Stimulated activated CD8-positive, alpha-beta memory T cell treated with anti-CD3 and anti-CD28 coated beads, Interleukin-7, amount 100 ng/mL, for 4 hours (primary cell): ENCODE measurements at places on chromosomes 12 and 14.

DNA sequence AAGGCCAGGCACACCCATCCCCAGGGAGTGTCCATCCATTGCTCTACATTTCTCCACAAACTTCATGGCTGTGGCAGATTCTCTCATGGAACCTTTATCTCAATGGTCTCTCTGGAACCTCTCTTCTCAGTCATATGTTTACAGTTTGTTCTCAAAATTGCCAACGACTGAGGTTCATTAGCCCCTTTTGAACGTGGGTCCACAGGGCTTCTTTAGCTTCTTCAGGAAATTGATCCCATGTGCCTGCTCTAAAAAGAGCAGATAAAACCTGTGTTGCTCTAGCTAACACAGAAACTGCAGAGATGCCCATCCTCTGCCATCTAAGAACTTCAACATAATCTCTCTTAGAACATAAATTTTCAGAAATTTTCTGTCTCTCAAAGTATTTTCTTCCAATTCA lies at the start of gene OR6C4:
TSS of gene OR6C4 (plus strand) at position 301 of the 400 bp plus-strand sequence. CDS start 1,625 bp downstream, outside the sequence.
- no peak for DNase-seq

- no peak for DNase-seq
These were observed 135.1 kb upstream of the SEL1L start for GRCh38 chr14:81668626-81669274.

GRCh38 chr14:58239244-58240195 lies 5.1 kb upstream of the PSMA3 start:
- peak; percentile 67 for DNase-seq

DNA sequence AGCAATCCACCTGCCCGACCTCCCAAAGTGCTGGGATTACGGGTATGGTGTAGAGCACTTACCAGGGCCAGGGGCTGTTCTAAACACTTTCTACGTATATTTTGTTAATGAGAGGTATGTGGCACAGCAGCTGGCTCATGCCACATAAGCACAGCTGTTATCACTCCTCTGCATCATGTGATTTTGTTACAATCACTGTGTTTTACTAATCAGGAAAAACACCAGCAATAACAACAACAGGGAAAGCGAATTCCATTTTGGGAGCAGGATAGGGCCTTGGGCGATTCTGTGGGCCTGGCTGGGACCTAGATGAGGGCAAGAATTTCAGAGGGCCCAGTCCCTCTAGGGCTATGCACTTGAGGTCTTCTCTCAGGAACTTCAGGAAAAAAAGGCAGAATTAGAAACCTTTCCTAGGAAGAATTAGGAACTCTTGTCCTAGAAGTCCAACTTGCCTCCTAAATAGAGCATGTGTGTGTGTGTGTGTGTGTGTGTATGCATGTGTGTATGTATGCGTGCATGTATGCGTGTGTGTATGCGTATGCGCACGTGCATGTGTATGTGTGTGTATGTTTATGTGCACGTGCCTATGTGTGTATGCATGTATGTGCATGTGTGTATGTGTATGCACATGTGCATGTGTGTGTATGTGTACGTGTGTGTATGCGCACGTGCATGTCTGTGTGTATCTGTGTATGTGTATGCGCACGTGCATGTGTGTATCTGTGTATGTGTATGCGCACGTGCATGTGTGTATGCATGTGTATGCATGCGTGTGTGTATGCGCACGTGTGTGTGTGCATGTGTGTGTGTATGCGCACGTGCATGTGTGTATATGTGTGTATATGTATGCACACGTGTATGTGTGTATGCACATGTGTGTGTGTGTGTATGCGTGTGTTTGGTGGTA lies 41.8 kb upstream of the CORO1C start:
- no peak for DNase-seq

- DNase-seq, result no peak
These were observed 9.9 kb downstream of the IFT43 start for GRCh38 chr14:75995372-75996041.

- no peak for DNase-seq
These were observed 15.1 kb upstream of the RPS6KA5 start for GRCh38 chr14:91075553-91075952.

DNA sequence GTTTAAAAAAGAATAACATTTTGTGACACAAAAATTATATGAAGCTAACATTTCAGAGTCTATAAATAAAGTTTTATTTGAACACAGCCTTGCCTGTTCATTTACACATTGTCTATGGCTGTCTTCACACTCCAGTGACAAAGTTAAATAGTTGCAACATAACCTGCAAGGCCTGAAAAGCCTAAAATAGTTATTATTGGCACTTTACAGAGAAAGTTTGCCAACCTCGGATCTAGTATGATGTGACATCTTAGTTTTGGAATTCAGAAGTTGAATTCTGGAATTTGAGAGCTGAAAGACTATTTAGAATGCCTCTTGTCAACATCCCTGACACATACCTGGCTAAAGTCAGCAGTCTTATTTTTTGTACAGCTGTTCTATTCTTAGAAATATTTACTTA lies 68.3 kb downstream of the DYRK2 start:
- no peak for DNase-seq

- no peak for DNase-seq
These were observed 854.8 kb upstream of the SEL1L start for GRCh38 chr14:82388488-82388887.

- DNase-seq, result no peak
These were observed 44.9 kb upstream of the PLEKHG3 start for GRCh38 chr14:64659366-64659765.

DNA sequence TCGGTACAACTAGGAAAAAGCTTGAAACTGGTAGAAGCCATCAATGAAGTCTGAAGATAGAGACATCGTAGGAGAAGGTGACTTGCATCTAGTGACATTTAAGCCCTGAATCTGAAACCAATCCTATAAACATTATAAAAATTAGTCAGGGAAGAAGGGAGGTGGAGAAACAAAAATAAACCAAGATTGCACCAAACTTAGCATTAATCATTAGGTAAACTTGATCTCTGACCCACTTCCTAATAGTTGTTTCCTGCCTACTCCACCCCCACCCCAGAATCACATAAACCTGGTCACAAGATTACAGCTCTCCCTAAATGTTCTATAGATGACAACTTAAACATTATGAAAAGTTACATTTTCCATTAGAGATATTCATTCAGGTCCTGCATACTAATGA lies 40.4 kb downstream of the TSPAN19 start:
- no peak for DNase-seq

DNA sequence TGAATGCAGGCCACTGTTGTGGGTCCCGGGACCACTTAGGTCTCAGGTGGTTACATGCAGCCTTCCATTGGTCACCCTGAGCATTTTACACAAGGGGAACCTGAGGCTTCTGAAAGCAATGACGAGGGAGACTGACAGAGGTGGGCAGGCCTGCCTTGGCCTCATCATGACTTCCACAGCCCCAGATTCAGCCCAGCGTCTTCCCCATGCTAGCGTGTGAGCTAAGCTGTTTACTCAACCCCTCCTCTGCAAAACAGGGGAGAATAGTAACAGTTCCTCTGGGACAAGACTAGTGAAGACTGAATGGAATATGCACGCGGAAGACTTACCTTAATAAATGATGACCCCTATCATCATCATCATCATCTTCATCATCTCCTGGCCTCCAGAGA lies 46.8 kb downstream of the VWF start:
- no peak for DNase-seq

DNA sequence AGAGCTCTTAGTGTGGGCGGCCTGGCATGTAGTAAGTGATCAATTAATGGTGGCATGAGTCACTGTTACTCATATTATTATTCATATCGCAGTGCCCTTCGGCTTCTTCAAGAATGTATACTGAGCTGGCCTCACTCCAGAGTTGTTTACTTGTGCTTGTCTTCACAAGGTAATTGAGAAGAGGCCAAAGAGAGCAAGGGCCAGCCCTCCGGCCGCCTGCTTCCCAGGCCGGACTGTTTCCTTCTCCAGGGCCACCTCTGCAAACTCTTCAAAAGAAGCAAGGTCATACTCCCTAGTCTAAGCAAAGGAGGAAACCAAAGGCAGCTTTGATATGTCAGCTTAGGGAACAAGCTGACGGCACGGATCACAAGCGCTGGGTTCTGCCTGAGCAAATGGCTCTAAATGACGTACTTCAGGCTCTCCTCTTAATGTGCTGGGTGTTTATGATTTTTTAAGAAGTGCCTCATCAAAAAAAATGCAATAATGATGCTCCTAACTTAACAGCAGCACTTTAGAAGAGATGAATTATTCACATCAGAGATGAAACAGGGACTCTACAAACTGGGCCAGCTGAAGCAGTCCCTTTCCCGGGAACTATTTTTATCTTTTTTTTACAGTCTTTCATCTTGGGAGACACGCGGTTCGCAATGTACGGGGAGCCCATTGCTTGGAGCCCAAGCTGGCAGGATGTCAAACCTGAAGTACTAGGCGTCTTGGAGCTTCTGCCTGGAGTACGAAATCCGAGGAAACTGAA lies 65.6 kb upstream of the DLK1 start:
- no peak for DNase-seq

DNA sequence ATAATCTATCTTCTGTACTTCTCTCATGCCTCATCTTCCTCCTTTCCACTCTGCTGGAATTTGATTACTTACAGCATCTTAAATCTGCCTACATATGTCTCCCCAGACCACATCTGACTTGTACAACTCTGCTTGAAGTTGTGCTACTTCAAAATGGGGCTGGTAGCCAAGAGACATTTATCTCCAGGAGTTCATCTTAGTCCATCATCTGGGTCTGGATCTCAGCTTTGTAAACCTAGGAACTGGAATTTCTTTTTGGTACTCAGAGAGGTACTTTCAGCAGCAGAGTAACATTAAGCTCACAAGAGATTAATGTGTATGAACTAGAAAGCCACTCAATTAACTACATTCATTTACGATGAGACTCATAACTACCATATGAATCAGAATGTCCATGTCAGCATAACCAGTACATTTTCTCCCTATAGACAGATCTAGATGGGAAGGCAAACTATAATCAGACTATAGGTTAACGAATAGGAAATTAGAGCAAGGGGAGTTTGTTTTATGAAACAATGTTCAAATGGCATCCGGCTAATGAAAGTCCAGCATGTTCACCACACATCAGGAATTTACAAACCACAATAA lies 178.8 kb downstream of the CEP128 start:
- DNase-seq, result no peak

- DNase-seq, result no peak
These were observed 37.0 kb downstream of the KDM2B start for GRCh38 chr12:121543786-121544185.

GRCh38 chr12:22494319-22494718 lies 50.0 kb downstream of the C2CD5 start:
- DNase-seq, result no peak

DNA sequence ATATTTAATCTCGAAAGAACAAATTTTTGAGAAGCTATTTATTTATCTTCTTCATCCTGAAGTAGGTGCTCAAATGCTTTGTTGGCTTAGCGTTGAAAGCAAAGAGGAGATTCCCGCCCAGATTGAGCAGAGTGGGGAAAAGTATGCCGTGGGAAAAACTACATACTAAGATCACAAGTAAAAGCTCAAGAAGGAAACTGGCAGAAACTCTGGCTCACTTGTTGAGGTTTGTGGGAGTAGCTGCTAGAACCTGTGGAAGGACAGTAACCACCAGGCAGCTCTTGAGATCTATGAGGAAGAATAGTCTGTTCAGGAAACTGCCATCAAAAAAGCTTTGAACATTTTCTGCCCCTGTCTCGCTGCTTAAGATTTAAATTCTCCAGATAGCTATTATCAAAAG lies 3.9 kb downstream of the MYRFL start:
- no peak for DNase-seq

DNA sequence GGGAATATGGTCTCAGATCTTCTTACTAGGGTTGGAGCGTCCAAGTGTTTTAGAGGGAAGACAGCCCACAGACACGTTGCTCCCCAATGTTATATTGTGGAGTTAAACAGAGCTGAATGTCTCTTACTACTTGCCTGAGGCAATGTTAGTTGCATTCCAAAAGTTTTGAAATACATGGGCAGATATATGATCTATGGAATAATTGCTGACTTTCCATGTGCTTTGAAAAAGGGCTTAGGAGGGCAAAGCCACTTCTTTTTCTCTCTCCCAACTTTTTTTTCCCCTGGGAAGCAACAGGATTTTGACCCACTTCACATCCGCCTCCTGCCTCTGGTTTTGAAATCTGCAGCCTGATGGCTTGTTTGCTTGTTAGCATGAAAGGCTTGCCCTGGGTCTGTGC lies 33.7 kb upstream of the PAX9 start:
- DNase-seq, result no peak

GRCh38 chr12:84964048-84964447 lies 51.4 kb upstream of the SLC6A15 start:
- DNase-seq, result no peak

GRCh38 chr12:24997970-24998582 lies 49.2 kb upstream of the BCAT1 start:
- no peak for DNase-seq

DNA sequence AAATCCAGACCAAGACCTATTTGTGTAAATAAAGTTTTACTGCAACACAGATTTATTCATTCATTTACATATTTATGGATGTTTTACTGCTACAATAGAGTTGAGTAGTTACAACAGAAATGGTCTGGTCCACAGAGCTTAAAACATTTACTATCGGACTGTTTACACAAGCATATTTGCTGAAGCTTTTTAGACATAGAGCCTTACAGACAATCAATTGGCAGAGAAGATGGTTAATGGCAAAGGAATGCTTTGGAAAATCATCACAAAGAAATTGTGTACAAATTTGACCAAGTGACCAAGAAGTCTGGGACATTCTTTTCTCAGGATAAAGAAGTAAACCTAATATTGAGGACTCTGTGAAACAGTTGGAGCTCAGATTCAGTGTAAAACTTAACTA lies 504.3 kb downstream of the SLC16A7 start:
- DNase-seq, result no peak

DNA sequence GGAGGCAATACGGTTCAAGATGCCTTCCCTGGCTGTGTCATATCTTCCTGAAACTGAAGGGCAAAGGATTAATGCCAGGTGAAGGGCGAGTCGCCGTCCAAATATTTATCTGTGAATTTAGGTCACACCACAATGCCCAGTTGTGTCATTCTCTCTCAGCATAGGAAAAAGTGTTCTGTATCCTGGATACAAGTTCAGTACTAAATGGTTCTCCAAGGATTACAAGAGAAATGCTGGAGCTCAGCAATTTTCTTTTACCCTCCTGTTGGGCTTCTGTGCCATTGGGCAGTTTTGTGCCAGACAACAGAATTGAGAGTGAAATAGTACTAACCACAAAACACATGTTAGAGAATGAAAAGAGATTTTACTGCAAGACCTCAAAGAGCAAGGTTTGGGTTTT lies 493.9 kb downstream of the EGLN3 start:
- DNase-seq, result no peak

DNA sequence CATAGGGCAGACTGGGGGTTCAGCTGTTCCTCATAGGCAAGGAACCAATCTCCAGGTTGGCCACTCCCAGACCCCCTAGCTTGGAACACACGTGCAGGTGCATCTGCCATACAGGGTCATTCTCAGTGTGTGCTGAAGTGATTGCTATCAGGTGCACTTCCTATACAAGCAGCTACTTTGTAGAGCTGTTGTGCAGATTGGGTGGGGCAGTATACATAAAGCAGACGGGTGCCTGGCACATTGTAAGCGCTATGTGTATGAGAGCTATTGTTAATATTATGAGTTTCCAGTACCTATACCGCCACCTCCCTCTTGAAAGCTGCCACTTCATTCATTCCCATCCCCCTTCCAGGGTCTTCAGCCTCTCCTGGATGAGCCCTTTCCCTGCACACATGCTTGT lies 17.3 kb downstream of the IRF2BPL start:
- no peak for DNase-seq

- DNase-seq, result no peak
These were observed 232.9 kb upstream of the CRY1 start for GRCh38 chr12:107326237-107326636.
